Prostate gland (tissue), 2 donors: ENCODE measurements at places on chromosomes 11 and 22. TPM values are rescaled to one million over a fixed set of nuclear protein-coding genes. Genes with fewer than 3 reads are reported as not detected.

The NAALADL1 gene
- total RNA-seq, result 8.5 TPM

The TREH gene
- not detected for total RNA-seq

The C11orf16 gene
- not detected for total RNA-seq

The ZDHHC24 gene
- total RNA-seq, result 37.8 TPM

The NAV2 gene
- total RNA-seq, result 17.1 TPM

The MPPED2 gene
- total RNA-seq, result 34.9 TPM

The MRPL11 gene
- 44.2 TPM for total RNA-seq
